ENCODE measurements at places on chromosomes 1 and 21.
A peak's percentile ranks its signal among the peaks of the same experiment; 100 is the strongest.

GRCh38 chr1:41372600-41372993 lies 11.4 kb downstream of the FOXO6 start:
- no peak for DNase-seq

DNA sequence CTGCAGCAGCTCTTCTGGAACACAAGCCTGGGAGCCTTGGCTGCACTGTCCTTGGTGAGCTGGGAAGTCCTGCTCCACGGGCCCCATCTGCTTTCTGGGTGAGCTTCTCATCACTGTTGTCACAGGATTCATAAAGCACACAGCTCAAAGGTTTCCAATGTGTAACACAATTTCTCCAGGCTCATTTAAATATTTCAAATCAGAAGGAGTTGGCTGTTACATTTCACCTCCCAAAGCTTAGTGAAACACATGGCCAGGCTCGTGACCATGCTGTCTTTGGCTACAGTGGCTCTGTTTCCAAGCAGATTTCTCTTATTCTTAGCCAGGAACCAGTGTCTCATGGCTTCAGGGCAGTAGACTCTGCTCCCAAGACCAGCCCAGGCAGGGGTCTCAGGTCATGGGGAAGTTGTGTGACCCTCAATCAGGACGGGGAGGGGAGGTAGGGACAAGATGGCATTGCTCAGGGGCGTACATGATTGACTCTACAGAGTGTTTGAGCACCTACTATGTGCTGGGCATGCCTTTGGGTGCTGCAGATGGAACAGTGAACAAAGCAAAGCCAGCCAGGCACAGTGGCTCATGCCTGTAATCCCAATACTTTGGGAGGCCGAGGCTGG lies 353.0 kb downstream of the NPHP4 start:
- DNase-seq, result no peak

DNA sequence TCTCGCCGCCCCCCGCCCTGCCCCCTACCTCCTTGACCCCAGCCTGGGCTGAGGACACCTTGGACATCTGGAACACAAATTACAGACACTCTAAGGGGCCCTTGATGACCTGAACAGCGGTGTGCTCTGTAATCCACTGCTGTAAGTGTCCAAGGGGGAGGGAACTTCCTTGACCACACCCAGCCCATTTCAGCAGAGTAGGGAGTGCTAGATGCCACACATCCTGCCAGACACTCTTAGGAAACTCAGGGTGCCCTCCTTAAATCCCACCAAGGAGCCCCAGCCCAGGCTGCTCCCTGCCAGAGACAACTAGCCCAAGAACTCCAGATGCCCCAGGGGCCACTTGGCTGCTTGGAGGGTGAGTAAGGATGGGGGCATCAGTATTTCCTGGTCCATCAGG lies 282.2 kb downstream of the RRAGC start:
- DNase-seq, result no peak

DNA sequence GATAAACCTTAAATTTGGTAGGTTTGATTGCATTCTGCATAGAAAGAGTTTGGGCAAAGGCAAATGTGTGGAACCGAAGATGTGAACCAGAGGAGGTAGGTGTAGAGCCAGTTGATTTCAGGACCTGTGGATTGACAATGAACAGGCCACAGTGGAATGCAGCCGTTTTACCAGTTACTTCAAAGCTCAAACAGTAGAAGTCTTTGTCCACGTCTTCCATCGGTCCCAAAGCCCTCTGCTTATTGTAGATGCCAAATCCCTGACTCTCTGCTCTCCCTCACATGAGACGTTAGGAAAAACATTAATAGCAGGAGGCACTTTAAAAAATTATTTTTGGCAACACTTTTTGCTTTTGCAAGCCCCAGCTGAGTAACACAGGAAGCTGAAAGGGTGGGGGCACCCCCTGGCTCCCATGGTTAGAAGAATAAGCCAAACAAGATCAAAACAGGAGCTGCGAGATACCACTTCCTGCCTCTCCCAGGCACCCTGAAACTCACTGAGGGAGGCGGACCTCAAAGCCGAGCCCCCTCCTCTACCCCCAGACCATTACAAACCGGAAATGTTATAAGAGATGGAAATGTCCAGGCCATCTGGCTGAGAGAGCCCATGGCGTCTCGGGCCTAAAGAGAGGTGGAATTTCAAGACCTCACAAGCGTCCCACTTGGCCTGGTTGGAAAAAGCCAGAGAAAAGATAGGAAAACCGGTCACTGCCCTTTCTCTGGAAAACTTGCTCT lies 13.5 kb downstream of the TRAF3IP3 start:
- no peak for DNase-seq

GRCh38 chr21:43794857-43795256 lies 5.5 kb downstream of the RRP1 start:
- DNase-seq, result no peak

- no peak for DNase-seq
Measured at GRCh38 chr1:225882694-225883615, 775 bp upstream of the TMEM63A start.

- DNase-seq, result no peak
Measured at GRCh38 chr1:113416496-113416895, 26.2 kb downstream of the MAGI3 start.

DNA sequence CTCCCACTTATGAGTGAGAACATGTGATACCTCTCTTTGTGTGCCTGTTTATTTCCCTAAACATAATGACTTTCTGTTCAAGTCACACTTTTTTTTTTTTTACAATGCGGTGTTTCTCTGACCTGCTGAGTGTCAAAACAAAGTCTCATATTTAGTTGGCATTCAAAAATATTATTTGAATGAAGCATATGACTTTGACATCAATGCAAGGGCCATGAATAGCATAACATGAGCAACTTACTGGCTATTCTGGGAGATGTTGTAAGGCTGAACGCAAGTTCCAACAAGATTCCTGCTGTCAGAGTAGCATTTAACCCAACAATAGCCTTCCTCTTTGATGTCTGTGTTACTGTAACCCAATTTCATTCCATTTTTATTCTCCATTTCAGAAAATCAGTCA lies 2.0 kb upstream of the KRTAP19-1 start:
- no peak for DNase-seq

- DNase-seq, result no peak
Measured at GRCh38 chr1:33185541-33185940, 3.7 kb upstream of the TRIM62 start.

GRCh38 chr21:36747041-36747814 lies 48.3 kb downstream of the SIM2 start:
- DNase-seq, result no peak

DNA sequence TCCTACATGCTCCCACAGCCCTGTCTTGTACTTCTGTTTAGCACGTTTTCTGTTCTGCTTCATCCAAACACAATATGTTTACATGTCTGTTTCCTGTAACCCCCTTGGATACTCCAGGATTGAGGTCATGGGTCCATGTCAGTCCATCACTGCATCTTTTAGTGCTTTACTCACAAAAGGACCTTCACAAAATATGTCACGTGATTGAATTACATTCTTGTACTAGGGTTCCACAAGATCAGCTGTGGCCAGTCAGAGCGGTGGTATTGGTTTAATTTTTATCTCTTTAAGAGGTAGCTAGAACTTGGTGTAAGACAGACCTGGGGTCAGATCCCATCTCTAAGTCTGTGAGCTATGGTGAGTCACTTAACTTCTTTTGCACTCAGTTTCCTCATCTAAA lies 201.2 kb upstream of the FAM78B start:
- DNase-seq, result no peak

GRCh38 chr1:223745731-223746130 lies 33.4 kb downstream of the CAPN2 start:
- DNase-seq, result no peak

GRCh38 chr1:41927118-41927517 lies 8.4 kb upstream of the HIVEP3 start:
- no peak for DNase-seq

DNA sequence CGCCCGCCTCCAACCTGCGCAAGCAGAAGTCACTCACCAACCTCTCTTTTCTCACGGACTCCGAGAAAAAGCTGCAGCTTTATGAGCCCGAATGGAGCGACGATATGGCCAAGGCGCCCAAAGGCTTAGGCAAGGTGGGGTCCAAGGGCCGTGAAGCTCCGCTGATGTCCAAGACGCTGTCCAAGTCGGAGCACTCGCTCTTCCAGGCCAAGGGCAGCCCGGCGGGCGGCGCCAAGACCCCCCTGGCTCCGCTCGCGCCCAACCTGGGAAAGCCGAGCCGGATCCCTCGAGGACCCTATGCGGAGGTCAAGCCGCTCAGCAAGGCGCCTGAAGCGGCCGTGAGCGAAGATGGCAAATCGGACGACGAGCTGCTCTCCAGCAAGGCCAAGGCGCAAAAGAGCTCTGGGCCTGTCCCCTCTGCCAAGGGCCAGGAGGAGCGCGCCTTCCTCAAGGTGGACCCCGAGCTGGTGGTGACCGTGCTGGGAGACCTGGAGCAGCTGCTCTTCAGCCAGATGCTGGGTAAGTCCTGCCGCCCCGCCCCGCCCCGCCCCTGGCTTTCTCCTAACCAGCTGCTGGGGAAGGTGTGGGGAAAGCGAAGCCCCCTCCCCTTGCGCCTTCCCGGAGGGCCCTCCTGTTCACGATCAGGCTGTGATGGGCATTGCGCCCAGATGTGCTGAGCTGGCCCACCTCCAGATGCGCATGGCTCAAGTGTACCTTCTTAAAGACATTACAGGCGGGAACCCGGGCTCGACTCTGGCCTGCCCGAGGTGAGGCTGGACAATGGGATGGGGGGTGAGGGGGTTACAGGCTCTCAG lies 110.2 kb downstream of the NAV1 start:
- DNase-seq, result no peak

- DNase-seq, result peak; percentile 40
Measured at GRCh38 chr1:45299981-45300668, 26.6 kb upstream of the HPDL start.

Data from iPS DF 19.7 (cell line).